Left cardiac atrium (tissue), 4 donors: ENCODE measurements at places on chromosomes 1 and 21. TPM values are rescaled to one million over a fixed set of nuclear protein-coding genes. Genes with fewer than 3 reads are reported as not detected.

FCRL2 gene
- total RNA-seq = not detected

GJA5 gene
- total RNA-seq = 39.4 TPM

AVPR1B gene
- not detected for total RNA-seq

HUNK gene
- total RNA-seq = 1.7 TPM

NR1I3 gene
- total RNA-seq = not detected

CYP4X1 gene
- 3.0 TPM for total RNA-seq

SMIM1 gene
- 35.9 TPM for total RNA-seq

C8A gene
- total RNA-seq = not detected

SLC44A3 gene
- 3.7 TPM for total RNA-seq

ADORA1 gene
- total RNA-seq = 27.9 TPM

FAM78B gene
- total RNA-seq = 6.0 TPM

PLEKHA6 gene
- total RNA-seq = 14.1 TPM

LRIF1 gene
- total RNA-seq = 14.3 TPM

ITLN2 gene
- total RNA-seq = 0.97 TPM

PLA2G2F gene
- total RNA-seq = not detected

TMEM200B gene
- total RNA-seq = 4.7 TPM

NHLH2 gene
- not detected for total RNA-seq

TMEM79 gene
- 2.3 TPM for total RNA-seq

TMPRSS15 gene
- total RNA-seq = not detected

RNF187 gene
- 78.4 TPM for total RNA-seq

FGR gene
- total RNA-seq = 10.7 TPM
